Fibroblast of pulmonary artery (primary cell): ENCODE measurements at places on chromosomes 4 and X.
A peak's percentile ranks its signal among the peaks of the same experiment; 100 is the strongest.

DNA sequence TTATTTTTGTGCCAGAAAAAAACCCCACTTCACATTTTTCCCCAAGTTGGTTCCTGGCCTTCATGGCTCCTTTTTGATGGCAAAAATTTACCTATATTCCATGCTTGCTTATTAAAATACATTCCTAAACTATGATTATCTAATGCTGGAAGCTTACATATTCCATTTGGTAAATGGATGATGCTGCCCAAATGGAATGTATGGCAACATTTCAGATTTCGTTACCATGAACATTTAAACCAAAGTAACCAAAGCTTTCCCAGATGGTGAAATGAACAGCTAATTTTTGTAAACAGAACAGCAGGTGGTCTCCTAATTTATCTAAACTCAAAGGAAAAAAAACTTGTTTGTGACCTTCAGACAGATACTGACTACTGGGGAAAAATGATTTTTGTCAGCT is 110.8 kb upstream of the TEX13A start:
- peak; percentile 66 for DNase-seq

GRCh38 chrX:413322-414201 is 26.9 kb upstream of the PPP2R3B start:
- peak; percentile 30 for DNase-seq

GRCh38 chr4:18722748-18723191 is 701.2 kb upstream of the LCORL start:
- DNase-seq: no peak

DNA sequence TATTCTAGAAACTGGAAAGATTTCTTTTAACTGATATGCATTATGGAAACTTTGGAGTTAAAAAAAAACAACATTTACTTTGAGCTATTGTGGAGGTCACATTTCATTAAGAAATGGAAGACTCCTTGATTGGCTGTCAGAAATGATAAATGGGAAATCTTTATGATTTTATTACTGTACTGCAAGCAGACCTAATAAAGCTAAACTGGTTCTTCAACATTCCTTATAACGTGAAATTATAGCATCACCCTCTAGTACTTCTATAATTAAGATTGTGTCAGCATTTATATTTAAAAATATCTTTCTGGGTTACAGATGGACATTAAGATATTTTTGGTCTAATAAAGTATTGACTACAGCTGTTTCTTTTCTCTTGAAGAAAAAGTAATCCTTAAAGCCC is 213.8 kb upstream of the PACRGL start:
- no peak for DNase-seq

DNA sequence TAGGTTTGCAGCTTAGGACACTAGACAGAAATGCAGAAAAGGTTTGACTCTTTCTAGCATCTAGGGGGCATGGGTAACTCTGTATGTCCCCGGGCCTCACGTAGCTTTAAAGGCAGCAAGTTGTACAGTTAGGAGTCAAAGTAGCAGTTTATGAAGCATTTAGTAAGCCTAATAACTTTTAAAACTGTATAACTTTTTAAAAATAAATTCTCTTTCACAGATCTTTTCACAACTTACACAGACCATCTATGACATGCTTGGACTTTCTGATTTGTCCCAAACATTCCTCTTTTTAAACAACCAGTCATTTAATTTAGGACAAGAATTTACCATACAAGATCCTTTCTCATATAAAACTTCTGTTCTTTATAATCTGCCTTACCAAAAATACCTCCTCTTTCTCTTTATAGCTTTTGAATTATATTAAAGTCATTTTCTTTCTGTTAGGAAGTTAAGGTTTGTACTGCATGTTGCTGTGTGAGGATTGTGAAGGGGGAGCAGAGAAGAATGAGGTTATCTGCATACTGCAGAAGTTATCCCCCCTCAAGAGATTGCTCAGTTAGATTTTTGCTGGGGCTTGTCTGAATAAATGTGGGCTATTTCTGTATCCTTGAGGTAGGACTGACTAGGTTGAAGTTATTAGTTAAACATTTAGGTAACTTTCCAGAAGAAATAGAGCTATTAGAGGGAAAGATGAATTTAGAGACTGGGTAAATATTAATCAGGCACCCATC is 94.3 kb downstream of the CPE start:
- DNase-seq: no peak

DNA sequence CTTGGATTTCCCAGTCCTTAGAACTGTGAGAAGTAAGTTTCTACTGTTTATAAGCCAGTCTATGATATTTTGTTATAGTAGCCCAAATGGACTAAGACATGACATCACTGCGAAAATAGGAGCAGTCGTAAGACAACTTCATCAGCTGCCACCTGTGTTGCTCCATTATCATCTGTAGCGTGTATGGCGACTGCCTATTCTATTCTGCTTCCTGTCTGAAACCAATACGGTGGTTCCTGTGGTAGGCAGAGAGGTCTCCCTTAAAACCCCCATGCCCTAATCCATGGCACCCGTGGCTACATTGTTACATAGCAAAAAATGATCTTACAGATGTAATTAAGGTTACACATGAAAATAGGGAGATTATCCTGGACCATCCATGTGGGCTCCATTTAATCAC is 105.4 kb upstream of the FAT1 start:
- no peak for DNase-seq
